ENCODE measurements at places on chromosomes 11 and 22. TPM values are rescaled to one million over a fixed set of nuclear protein-coding genes. Genes with fewer than 3 reads are reported as not detected.

DNA sequence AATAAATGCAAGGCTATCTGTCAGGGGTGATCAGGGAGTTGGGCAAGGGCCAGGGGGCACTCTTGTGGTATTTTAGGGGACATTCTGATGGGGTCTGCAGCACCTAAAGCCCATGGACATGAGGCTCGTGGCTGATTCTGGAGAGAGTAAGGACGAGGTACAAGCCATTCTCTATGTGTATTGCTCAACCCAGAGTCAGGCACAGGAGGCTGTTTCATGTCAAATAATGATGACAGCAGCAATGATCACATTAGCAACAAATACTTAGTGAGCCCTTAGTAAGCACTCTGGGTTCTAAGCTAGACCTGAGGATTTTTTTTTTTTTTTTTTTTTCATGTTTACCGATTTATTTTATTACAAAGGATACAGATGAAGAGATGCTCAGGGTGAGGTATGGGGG is 83.5 kb upstream of the THY1 start:
- no peak for DNase-seq

- no peak for DNase-seq
Observed at GRCh38 chr11:10528121-10528520, 12.9 kb downstream of the RNF141 start.

- no peak for DNase-seq
Observed at GRCh38 chr11:70420008-70420464, 21.7 kb downstream of the CTTN start.

- DNase-seq = no peak
Observed at GRCh38 chr11:133825666-133826065, 19.6 kb downstream of the SPATA19 start.

DNA sequence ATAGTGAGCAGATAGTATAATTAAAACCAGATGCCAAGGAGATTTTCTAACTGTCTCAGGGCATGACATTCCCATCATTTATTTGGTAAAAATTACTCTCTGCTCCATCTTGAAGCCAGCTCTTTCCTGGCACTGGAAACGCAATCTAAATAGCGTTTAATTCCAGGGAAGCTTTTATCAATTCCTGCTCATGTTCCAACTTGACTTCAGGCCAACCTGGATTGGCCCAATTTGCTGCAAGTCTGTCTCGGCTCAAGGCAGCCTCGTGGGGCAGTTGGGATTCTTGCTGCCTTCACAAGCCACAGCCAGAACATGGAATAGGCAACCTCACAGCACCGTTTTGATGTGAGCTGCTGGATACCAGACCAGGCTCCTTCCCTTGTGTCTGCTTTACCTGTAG is 1255.9 kb downstream of the TBC1D22A start:
- no peak for DNase-seq

DNA sequence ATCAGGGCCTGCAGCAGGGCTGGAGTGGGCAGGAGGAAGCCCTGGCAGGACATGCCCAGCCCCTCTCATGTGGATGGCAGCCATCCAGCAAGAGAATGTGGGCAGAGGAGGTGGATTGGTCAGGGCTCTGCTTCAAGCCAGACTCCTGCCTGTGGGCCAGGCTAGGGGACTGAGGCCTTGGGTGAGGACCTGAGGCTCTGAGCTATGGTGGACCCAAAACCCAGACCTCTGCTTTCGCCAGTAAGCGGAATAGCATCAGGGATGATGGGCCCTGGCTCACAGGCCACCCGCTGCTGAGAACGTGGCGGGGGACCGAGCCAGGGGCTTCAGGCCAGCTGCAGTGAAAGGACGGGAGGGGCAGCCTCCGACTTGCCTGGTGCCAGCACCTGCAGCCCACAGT is 57.4 kb downstream of the LINC01488 start:
- DNase-seq = no peak

Gene HTR3A
- not detected for total RNA-seq
